ENCODE measurements at places on chromosomes 5 and 9.

- no peak for DNase-seq
Observed at GRCh38 chr5:3100921-3101551, 349.6 kb upstream of the IRX2 start.

GRCh38 chr9:136996361-136997292 lies at the start of gene CLIC3:
CLIC3 (minus strand) TSS chr9:136996568; CDS start chr9:136996543, 25 bp downstream.
- no peak for DNase-seq

DNA sequence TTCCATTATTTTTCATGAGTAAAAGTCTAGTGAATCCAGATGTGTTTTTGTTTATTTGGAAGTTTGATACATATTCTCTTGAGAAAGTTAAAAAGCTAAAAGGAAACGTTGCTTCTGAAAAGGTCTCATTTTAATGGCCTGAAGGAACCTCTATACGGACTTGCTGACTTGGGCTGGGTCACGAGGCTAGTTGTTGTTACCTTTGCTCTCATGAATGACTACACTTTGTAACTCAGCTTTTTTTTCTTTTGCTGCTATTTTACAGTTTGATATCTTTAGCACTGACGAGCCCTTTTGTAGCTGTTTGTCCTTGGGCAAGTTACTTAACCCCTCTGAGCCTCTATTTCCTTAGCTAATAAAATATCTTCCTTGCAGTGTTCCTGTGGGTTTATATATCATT lies 211.5 kb downstream of the PCSK5 start:
- no peak for DNase-seq

DNA sequence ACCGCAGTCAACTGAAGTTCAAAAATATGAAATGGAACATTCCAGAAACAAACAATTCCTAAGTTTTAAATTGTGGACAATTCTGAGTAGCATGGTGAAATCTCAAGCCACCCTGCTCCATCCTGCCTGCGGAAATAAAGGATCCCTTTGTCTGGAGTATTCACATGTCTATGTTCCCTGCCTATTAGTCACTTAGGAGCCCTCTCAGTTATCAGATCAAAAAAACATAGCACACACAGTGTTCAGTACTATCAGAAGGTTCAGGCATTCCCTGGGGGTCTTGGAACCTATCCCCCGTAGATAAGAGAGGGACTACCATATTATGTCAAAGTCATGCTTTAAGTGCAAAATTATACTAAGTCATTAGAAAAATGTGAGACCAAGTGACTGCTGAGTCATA lies 300.8 kb downstream of the SEMA5A start:
- no peak for DNase-seq

DNA sequence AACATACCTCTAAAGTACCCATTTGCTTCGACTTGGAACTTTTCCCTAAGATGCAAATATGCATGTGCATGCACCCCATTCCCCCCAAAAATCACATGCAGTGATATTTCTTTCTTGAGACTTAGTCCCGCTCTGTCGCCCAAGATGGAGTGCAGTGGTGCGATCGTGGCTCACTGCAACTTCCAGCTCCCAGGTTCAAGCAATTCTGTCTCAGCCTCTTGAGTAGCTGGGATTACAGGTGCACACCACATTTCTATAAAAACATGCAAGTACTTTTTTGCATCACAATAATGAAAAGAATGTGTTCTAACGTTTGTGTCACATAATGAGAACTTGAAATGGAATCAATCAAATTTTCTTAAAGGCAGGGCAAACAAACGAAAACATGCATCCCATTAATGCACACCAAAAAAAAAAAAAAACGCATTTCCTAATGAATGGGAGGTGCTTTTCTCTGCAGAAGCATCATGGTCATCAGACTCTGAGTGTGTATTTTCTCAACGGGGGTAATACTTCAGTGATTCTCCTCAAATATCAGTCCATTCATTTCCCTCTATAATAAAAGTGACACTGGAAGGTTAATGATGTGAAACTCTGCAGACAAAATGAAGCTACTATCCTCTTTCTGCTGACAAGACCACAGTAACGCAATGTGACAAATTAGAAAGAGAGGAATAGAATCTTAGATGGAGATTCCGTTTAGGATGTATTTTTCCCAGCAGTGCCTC lies 389.4 kb downstream of the CTNND2 start:
- no peak for DNase-seq

DNA sequence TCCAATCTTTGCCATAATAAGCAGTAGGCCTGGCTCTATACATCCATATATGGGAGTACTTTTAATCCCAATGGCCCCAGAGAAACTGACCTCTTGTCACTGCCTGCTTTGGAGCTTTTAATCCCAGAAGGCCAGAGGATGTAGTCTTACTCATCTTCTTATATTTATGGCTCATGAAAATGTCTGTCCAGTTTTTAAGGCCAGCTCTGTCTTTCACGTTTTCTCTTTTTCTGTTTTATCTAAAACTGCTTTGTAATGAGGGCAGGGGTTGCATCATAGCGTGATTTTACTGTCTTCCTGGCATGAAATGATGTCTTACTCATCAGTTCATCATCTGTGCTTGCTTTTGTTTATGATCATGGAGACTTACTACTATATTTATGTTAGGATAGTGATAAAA lies 1094.9 kb downstream of the MAT2B start:
- DNase-seq: no peak

- DNase-seq: no peak
Observed at GRCh38 chr9:87054999-87055686, 107.8 kb upstream of the GAS1 start.

DNA sequence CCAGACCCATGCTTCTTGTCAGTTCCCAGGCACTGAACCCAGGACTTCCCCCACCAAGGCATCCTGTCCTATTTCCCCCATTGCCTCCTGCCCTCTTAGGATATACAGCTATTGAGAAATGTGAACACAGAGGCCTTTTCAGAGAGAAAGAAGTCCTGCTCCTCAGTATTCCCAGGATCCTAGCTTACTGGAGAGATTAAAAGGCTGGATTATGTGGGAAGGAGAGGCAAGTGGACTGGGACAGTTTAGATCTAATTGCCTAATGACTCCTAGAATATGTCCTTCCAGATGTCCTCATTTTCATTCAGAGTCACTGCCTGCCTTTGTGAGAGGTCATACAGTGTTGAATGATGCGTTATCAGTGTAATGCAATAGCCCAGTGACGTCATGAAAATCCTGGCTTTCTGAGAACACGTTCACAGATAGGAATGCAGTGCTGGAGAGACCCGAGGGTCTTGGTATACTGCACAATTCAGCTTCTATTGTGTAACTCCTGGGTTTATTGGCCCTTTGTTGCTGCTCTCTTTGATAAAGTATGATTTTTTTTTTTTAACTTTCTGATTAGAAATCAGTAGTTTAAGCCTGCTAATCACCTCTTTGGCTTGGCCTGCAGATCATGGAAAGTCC lies 26.2 kb downstream of the WWC1 start:
- no peak for DNase-seq

DNA sequence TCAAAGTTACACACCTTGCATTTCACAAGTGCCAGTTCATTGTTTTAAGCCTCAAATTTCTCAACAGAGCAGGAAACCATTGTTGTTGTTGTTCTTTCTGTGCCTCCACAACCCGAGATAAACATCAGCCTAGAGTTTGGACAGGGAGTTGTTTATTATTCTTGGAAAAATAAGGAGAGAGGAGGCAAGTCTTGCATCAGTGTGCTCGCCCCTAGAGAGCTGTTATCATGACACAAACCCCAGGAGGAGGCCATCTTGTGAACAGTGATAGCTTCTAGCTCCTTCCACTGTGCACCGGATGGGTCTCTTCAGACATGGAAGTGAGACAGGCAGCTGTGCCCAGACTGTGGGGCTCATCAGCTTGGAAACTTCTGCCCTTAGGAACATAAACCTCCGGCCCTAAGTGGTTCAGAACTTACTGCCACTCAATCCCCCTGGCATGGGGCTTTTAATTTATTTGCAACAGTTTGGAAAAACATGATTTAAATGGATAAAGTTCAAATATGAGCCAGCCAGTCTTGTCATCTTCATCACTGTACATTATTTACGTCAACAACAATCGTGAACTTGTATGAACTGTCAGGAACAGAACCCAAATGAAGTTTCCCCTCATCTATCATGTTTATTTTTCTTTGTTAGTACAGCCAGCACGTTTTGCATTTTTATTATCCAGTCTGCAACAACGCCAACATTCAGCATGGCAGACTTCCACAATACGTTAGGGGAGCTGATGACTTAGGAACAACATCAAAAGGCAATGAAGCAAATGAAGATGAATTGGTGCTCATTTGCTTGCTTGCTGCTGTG lies 181.7 kb upstream of the S1PR3 start:
- DNase-seq: no peak

- peak; percentile 91 for DNase-seq
Observed at GRCh38 chr5:10663489-10664179, 97.4 kb downstream of the DAP start.

GRCh38 chr5:124907098-124907644 lies 160.7 kb upstream of the ZNF608 start:
- DNase-seq: no peak

DNA sequence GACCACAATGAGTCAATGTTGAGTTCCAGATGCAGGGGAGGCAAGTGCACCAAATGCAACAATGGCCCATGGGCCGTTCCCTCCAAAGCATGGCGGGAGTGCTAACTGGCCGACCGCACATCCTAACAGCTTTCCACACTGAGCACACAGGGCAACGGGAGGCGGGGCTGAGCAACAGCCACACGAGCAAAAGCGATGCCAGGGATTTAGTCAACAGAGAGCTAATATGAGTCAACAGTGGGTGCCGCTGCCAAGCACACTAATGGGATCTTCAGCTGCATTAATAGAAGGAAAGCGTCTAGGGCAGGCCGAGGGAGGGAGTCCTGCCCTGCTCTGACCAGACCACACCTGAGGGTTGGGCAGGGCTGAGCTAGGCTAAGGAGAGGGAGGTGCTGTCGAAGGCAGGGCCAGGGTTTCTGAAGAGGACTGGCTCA lies 4.6 kb downstream of the EPB41L4B start:
- peak; percentile 68 for DNase-seq

GRCh38 chr5:177100714-177101121 lies 14.0 kb downstream of the FGFR4 start:
- no peak for DNase-seq

DNA sequence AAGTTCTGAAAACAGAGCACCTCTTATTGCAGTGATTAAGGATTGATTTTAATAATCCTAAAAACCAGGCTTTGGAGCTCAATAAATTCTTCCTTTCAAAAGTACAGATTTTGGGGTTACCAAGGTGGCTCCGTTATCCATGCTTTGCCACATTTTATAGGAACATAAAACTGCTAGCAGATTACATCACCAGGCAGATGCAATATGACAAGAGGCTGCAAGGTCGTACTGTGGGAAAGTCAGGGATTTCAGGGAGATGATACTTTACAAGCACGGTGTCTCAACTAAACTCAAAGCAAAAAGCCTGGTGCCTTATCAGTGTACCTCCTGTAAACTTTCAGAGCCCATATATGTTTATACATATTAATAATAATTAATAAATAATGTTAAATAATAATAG lies 28.6 kb downstream of the ADAMTSL1 start:
- no peak for DNase-seq

DNA sequence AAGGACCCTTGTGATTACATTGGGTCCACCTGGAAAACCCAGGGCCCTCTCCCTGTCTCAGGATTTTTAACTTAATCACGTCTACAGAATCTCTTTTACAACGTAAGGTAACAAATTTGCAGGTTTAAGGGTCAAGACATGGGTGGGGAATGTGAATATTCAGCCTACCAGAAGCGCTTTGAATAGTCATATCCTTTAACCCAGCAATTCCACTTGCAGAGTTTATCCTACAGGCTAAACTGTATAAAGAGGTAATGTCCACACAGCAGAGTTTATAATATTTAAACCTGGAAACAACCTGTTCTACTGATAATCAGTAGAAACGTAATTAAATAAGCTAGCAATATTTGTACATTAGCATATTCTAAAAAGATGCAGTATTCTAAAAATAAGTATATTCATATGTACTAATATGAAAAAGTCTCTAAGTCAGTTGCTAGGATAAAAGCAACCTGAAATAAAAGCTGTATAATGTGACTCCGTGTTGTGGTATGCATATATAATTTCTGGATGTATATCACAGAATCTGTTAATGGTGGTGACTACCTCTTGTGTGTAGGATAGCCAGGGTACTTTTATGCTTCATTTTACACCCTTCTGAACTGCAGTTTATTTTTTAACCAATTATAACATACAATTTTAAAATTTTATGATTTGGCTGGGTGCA lies 14.1 kb upstream of the NIPAL4 start:
- DNase-seq: no peak

GRCh38 chr9:70601000-70601951 lies 186.8 kb upstream of the KLF9 start:
- peak; percentile 90 for DNase-seq

DNA sequence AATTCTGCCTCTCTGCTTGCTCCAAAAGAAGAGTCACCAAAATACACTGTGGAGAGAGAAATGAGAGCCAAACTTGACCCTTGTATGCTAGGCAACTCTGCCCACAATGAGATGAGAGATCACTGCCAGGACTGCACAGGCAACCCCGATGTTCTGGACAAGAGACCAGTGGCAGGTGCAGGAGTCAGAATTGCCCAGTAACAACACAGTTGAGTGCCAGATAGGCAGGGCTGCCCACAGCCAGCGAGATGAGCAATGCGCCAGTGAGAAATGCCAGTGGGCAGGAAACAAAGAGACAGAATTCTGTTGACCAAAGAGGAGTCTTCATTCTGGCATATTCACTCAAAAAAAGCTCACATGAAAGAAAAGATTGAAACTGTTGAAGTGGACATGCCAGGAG lies 570.7 kb downstream of the CAAP1 start:
- no peak for DNase-seq

GRCh38 chr9:22201256-22201655 lies 192.2 kb upstream of the CDKN2B start:
- no peak for DNase-seq

DNA sequence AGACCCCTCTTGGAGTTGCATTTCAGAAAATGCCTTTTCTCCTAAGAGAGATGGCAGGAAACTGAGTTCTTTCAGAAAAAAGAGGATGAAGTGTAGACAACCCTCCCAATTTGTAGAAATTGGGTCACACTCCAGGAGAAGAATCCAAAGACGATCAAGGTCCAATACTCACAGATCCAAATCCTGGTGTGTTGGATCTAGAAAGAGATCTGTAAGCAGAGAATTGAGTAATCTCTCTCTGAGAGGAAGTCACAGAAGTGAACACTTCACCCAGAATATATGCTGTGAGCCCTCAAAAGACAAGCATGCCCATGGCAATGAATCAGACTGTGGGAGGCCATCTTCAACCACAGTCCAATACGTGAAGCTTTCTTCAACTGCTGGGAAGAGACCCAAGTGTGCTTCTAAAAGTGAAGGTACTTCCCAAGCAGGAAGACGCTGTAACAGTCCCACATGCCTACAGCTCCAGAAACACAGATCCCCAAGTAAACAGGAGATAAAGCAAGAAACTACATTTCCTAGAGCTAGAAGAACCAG lies 182.7 kb downstream of the SMC2 start:
- DNase-seq: no peak

DNA sequence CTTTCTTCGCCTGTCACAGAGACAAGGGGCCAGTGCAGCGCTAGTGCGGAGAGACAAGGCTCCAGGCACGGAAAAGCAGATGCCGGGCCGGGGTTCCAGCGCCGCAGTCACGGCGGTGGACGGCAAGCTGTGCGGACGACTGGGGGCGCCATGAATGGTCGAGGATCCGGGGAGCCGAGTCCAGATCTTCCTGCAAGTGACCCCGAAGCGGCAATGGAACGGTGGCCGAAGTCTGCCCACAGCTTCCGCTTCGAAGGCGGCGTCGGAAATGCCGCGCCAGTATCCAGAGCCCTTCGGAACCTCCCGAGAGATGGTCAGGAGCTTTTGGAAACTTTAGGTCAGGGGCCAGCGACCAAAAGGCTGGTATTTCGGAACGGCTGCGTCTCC lies 601 bp upstream of the FAF2 start:
- no peak for DNase-seq

Data from NCI-H446 treated with DMSO at 0.1 percent for 48 hours (cell line).